ENCODE measurements at places on chromosomes 16 and 17. TPM values are rescaled to one million over a fixed set of nuclear protein-coding genes. Genes with fewer than 3 reads are reported as not detected.

Gene KRTAP3-1
- not detected for total RNA-seq

DNA sequence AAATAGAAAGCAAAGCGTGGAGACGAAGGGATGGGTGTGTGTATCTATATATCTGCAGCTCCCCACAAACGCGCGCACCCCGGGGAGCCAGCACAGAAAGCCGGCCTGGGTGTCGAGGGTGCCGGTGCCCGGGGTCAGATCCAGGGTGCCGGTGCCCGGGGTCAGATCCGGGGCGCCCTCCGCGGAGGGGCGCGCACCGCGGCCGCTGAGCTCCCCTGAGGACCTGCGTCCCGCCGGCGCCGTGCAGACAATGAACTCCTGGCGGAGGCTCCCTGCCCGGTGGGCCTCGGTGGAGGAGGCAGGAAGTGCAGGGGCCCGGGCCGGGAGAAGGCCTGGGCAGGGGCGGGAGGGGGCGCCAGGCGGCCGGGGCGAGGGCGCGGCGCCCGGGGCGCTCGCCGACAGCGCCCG is 1.1 kb downstream of the ZNF423 start:
- peak overlapping the region; percentile 75 for H3K4me3 ChIP-seq
- H3K4me1 ChIP-seq, result peaks cover 11% of the 10 kb centered on the region
- H3K36me3 ChIP-seq, result no peaks in the 10 kb centered on the region
- DNase-seq, result peak; percentile 81
- peaks cover 22% of the 10 kb centered on the region for H3K27me3 ChIP-seq

DNA sequence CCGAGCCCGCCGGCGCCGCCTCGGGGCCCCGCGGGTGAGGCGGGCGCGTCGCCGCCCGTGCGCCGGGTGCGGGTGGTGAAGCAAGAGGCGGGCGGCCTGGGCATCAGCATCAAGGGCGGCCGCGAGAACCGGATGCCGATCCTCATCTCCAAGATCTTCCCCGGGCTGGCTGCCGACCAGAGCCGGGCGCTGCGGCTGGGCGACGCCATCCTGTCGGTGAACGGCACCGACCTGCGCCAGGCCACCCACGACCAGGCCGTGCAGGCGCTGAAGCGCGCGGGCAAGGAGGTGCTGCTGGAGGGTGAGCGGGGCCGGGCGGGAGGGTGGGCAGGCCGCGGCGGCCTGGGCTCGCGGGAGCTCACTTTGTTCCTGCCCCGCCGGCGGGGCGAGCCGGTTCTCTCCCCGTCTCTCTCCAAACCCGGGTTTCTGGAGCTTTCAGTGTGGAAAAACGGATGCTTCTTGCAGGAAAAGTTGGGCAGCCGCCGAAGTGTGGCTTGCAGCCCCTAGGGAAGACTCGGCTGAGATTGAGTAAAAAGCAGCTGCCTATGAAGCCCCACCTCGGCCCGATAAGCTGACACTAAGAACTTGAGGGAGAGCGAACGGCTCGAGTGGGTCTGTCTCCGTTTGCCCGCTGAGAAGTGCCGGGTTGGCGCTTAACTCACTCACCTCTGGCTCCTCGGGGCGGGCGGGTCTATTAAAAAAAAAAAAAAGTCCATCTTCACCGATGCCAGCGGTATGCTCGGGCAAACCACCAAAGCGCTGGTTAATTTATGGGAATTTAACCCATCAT is 677 bp downstream of the SNTB2 start:
- peak overlapping the region; percentile 79 for H3K27ac ChIP-seq
- no peaks in the 10 kb centered on the region for H3K27me3 ChIP-seq
- peak overlapping the region; percentile 96 for H3K4me3 ChIP-seq
- H3K4me1 ChIP-seq, result peaks cover 44% of the 10 kb centered on the region
- no peaks in the 10 kb centered on the region for H3K36me3 ChIP-seq
- DNase-seq, result peak; percentile 91

Gene DERL2
- 29.8 TPM for total RNA-seq

DNA sequence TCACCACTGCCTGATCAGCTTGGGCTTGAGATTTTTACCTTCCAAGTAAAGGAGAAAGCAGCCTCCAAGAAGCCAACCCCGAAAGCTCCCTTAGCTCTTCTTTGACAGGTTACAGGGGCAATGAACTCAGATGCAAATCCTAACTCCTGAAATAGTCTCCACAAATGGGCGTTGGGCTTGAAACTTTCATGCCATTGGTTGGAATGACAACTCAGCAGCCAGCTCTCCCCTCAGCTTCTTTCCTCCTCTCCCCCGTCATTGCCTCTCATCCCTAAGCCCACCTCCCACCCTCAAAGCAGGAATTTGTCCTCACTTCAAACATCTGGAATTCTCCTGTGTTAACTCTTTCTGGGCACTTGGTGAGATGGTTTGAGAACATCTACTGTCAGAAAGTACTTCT is at the start of gene TAT:
TAT (minus strand) TSS at position 122 of the 400 bp plus-strand sequence. CDS start 677 bp downstream, outside the sequence.
- no peak for DNase-seq
- peaks cover 13% of the 10 kb centered on the region for H3K27me3 ChIP-seq
- H3K27ac ChIP-seq, result no peak within 1 kb of the TSS
- H3K36me3 ChIP-seq, result no peaks in the 10 kb centered on the region
- no peak within 1 kb of the TSS for H3K4me3 ChIP-seq

DNA sequence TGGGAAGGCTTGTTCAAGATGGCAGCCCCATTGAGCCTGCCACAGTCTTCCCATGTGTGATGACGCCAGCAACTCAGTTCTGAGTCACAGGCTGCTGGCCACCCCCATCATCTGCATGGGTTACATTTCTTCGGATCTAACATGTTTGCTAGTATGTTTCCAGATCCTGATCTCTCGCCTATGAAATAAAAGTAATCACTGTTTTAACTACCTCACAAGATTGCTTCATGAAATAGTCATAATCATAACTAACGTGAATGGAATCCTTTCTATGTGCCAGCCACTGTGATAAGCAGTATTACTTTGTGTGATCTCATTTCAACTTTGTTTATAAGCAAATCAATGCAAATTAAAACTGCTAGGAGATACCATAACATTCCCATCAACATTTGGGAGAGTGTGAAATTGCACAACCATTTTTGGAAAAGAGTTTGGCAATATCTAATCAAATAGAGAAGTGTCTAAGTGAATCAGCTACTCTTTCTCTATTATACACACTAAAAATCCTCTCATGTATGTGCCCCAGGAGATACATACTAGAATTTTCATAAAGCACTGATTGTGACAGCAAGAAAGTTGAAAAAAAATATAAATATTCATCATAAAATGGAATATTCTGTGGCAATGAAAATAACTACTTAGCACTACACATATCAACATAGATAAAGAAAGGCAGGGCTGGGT is 300.2 kb upstream of the IRX5 start:
- peaks cover 35% of the 10 kb centered on the region for H3K4me1 ChIP-seq
- H3K36me3 ChIP-seq, result no peaks in the 10 kb centered on the region
- H3K4me3 ChIP-seq, result no peak overlapping the region
- peak overlapping the region; percentile 96 for H3K27ac ChIP-seq

DNA sequence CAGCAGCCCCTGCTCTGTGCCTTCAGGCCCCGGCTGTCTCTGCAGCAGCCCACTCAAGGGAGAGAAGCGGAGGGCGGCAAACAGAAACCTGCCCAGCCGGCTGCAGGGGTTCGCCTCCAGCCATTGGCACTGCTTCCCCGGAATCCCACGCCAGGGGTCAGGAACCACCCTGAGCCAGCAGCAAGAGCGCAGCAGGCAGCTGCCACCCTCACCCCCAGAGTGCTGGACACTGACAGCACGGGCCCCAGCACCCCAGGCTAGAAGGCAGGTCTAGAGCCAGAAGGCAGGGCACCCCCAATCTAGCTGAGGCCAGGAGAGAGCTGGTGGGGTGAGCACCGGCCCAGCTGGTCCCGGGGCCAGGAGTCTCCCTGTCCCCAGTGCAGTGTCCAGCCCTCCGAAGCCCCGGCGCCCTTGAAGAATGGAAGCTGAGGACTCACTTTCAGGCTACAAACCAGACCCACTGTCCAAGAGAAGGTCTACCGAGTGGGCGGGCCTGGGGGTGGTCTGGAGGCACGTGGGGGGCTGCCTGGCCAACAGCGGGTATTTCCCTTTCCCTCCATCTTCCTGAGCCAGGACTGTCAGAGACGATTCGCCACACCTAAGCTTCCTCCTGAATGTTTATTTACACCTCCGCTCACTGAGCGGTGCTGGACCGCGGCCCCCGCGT is 8.4 kb downstream of the UBALD2 start:
- no peak overlapping the region for H3K27ac ChIP-seq
- peaks cover 10% of the 10 kb centered on the region for H3K4me1 ChIP-seq
- peak; percentile 54 for DNase-seq

- H3K27me3 ChIP-seq, result no peaks in the 10 kb centered on the region
- H3K36me3 ChIP-seq, result no peaks in the 10 kb centered on the region
- peak; percentile 37 for DNase-seq
- H3K4me1 ChIP-seq, result peaks cover 37% of the 10 kb centered on the region
- H3K27ac ChIP-seq, result peak overlapping the region; percentile 74
- no peak overlapping the region for H3K4me3 ChIP-seq
These were observed 2.4 kb downstream of the RHBDF2 start for GRCh38 chr17:76498876-76499251.

Gene CDH5
- 0.72 TPM for total RNA-seq

DNA sequence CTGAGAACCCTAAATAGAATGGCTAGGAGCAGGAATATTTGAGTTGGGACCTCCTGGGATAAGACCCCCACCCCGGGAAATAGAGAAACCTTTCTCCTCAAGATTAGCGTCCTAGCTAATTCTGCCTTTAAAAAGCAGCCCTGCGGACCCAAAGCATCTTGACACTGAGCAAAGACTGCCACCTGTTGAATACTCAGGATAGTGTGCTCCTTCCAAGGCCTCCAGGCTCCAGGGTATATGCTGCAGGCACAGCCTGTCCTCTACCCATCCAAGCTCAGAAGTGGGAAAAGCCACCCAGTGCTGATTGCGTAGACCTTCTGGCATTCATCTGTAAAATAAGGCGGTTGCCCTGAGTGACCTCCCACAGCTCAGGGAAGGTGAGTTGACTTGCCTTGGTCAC is 456.2 kb upstream of the DYNLRB2 start:
- no peak overlapping the region for H3K4me3 ChIP-seq
- no peak overlapping the region for H3K27ac ChIP-seq
- no peaks in the 10 kb centered on the region for H3K27me3 ChIP-seq

Gene KNOP1
- 15.3 TPM for total RNA-seq

Gene RGS9
- 0.36 TPM for total RNA-seq

Gene TBC1D3G
- total RNA-seq, result not detected

GRCh38 chr17:61380217-61380835 is 19.3 kb upstream of the TBX2 start:
- H3K4me1 ChIP-seq, result no peaks in the 10 kb centered on the region
- no peaks in the 10 kb centered on the region for H3K27me3 ChIP-seq
- DNase-seq, result peak; percentile 60
- no peak overlapping the region for H3K27ac ChIP-seq
- H3K36me3 ChIP-seq, result no peaks in the 10 kb centered on the region
- H3K4me3 ChIP-seq, result no peak overlapping the region

GRCh38 chr16:85028685-85029407 is 1.3 kb downstream of the KIAA0513 start:
- peaks cover 9% of the 10 kb centered on the region for H3K36me3 ChIP-seq
- peak; percentile 90 for DNase-seq
- H3K27me3 ChIP-seq, result no peaks in the 10 kb centered on the region
- peak overlapping the region; percentile 94 for H3K27ac ChIP-seq

Gene RHBDF1
- total RNA-seq, result 39.5 TPM

Gene SMARCE1
- total RNA-seq, result 107 TPM

GRCh38 chr17:74290340-74290739 is 16.3 kb downstream of the DNAI2 start:
- DNase-seq, result no peak
- H3K4me3 ChIP-seq, result no peak overlapping the region
- no peaks in the 10 kb centered on the region for H3K4me1 ChIP-seq
- H3K27me3 ChIP-seq, result no peaks in the 10 kb centered on the region

Gene SLC5A2
- total RNA-seq, result not detected

DNA sequence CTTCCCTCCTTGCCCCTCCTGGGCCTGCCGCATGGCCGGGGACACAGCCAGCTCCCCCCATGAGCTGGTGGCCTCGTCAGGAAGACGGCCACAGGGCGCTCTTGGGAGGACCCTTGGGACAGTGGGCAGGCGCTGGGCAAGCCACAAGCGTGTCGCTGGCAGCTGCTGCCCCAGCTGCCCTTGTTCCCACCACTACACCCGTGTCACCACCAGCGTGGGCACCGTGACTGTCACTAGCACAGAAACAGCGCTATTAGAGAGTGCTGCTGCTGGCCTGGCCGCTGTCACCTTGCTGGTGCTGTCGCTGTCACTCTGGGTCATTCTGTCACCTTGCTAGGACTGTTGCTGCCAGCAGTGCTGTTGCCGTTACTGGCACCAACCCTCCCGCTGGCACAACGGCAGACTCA is 47.2 kb downstream of the ZFPM1 start:
- no peak overlapping the region for H3K4me3 ChIP-seq
- H3K27ac ChIP-seq, result no peak overlapping the region
- DNase-seq, result no peak
- no peaks in the 10 kb centered on the region for H3K4me1 ChIP-seq
- H3K36me3 ChIP-seq, result no peaks in the 10 kb centered on the region
- no peaks in the 10 kb centered on the region for H3K27me3 ChIP-seq

Gene MYH4
- not detected for total RNA-seq

Gene LGALS9B
- not detected for total RNA-seq

Gene MYH2
- not detected for total RNA-seq

- H3K36me3 ChIP-seq, result no peaks in the 10 kb centered on the region
- no peak overlapping the region for H3K27ac ChIP-seq
- peak overlapping the region; percentile 65 for H3K4me3 ChIP-seq
- peak; percentile 98 for DNase-seq
These were observed 44.3 kb downstream of the TBC1D16 start for GRCh38 chr17:79991140-79991923.

DNA sequence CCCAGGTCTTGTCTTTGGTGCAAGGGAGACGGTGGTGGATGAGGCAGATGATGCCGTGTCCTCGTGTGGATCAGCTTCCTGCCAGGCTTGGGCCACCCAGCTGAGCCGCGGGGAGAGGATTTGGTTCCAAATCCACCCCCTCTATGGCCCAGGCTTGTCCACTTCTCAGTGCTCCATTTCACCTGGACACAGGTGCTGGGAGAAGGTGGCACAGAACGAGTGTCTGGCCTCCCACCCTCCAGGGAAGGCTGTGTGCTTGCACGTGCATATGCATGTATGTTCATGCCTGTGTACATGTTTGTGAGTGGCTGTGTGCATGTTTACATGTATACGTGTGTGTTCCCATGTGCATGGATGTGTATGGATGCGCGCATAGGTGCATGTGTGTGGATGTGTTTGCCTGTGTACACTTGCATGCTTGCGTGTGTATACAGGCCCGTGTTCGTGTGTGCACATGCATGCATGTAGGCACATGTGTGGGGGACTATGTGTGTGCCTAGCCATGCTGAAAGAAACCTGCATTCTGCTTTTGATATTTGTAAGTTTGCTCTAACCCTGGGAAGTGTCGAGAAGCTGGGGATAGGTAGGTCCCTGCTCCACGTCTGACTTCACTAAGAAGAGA is 196.3 kb downstream of the IRF8 start:
- no peaks in the 10 kb centered on the region for H3K27me3 ChIP-seq
- H3K36me3 ChIP-seq, result no peaks in the 10 kb centered on the region
- DNase-seq, result no peak
- H3K27ac ChIP-seq, result no peak overlapping the region
- no peaks in the 10 kb centered on the region for H3K4me1 ChIP-seq

GRCh38 chr16:4893103-4893862 is 43.7 kb downstream of the PPL start:
- H3K36me3 ChIP-seq, result no peaks in the 10 kb centered on the region
- peak; percentile 84 for DNase-seq
- H3K27me3 ChIP-seq, result peaks cover 4% of the 10 kb centered on the region
- H3K27ac ChIP-seq, result no peak overlapping the region
- no peak overlapping the region for H3K4me3 ChIP-seq

- no peak for DNase-seq
- no peaks in the 10 kb centered on the region for H3K4me1 ChIP-seq
- H3K36me3 ChIP-seq, result no peaks in the 10 kb centered on the region
- H3K4me3 ChIP-seq, result peak overlapping the region; percentile 57
- H3K27ac ChIP-seq, result no peak overlapping the region
These were observed 9.4 kb downstream of the TBX4 start for GRCh38 chr17:61461586-61461966.

- no peaks in the 10 kb centered on the region for H3K27me3 ChIP-seq
- no peaks in the 10 kb centered on the region for H3K36me3 ChIP-seq
- H3K4me1 ChIP-seq, result peaks cover 30% of the 10 kb centered on the region
- no peak for DNase-seq
These were observed 237.6 kb downstream of the SOX9 start for GRCh38 chr17:72358465-72358864.

Gene NPIPB13
- total RNA-seq, result 5.9 TPM

Data from osteoblast (primary cell).